ENCODE measurements at places on chromosomes 7 and 10. TPM values are rescaled to one million over a fixed set of nuclear protein-coding genes. Genes with fewer than 3 reads are reported as not detected.

DNA sequence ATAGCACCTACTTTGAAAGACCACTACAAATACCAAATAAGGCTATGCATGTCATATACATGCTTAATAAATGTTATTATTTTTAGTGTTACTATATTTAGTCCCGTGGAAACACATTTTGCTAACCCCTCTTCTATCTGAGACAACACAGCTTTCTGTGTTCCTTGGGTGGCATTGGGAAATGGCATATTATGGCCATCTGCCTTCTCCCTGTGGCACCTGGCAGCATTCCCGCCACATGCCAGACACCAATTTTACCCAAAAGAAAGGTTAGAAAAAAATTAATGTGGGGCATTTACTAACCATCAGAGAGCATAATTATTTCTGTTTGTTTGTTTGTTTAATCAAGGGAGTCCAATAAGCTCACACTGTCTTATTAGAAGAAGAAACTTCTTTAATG, 168.6 kb upstream of the ETV1 start:
- no peaks in the 10 kb centered on the region for H3K27me3 ChIP-seq
- H3K4me3 ChIP-seq, result no peak overlapping the region

The GIMAP6 gene
- under 0.01 TPM for total RNA-seq

- no peaks in the 10 kb centered on the region for H3K36me3 ChIP-seq
- no peak for DNase-seq
- no peaks in the 10 kb centered on the region for H3K27me3 ChIP-seq
- H3K27ac ChIP-seq, result no peak overlapping the region
- no peak overlapping the region for H3K4me3 ChIP-seq
Observed at GRCh38 chr10:43299579-43299978, 32.7 kb upstream of the RASGEF1A start.

- H3K27ac ChIP-seq, result no peak overlapping the region
- no peaks in the 10 kb centered on the region for H3K4me1 ChIP-seq
- no peaks in the 10 kb centered on the region for H3K36me3 ChIP-seq
- H3K4me3 ChIP-seq, result no peak overlapping the region
- peaks cover 5% of the 10 kb centered on the region for H3K27me3 ChIP-seq
- DNase-seq, result no peak
Observed at GRCh38 chr10:11687779-11688447, 54.3 kb upstream of the ECHDC3 start.

DNA sequence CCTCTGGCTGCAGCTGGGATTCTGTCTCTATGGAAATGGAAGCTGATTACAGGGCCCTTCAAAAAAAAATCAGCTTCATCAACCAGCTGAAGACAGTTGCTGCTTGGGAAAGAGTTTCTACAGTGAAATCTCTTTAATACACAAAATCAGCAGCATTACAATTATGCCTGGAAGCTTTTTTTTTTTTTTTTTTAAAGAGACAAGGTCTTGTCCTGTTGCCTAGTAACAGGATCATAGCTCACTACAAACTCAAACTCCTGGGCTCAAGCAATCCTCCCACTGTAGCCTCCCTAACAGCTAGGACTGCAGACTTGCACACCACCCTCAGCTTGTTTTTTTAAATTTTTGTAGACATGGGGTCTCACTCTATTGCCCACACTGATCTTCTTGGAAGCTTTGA, 94.5 kb downstream of the OR13A1 start:
- H3K27me3 ChIP-seq, result no peaks in the 10 kb centered on the region
- DNase-seq, result no peak
- no peak overlapping the region for H3K27ac ChIP-seq
- no peaks in the 10 kb centered on the region for H3K4me1 ChIP-seq
- H3K36me3 ChIP-seq, result no peaks in the 10 kb centered on the region
- no peak overlapping the region for H3K4me3 ChIP-seq

- H3K36me3 ChIP-seq, result peaks cover 2% of the 10 kb centered on the region
- DNase-seq, result peak; percentile 42
- peak overlapping the region; percentile 37 for H3K27ac ChIP-seq
- H3K27me3 ChIP-seq, result no peaks in the 10 kb centered on the region
- H3K4me1 ChIP-seq, result peaks cover 15% of the 10 kb centered on the region
Observed at GRCh38 chr7:136953386-136953785, 84.9 kb downstream of the CHRM2 start.

The CNPY1 gene
- not detected for total RNA-seq

GRCh38 chr10:3948843-3949242, 163.8 kb upstream of the KLF6 start:
- H3K4me1 ChIP-seq, result no peaks in the 10 kb centered on the region
- no peaks in the 10 kb centered on the region for H3K36me3 ChIP-seq
- H3K27me3 ChIP-seq, result no peaks in the 10 kb centered on the region

DNA sequence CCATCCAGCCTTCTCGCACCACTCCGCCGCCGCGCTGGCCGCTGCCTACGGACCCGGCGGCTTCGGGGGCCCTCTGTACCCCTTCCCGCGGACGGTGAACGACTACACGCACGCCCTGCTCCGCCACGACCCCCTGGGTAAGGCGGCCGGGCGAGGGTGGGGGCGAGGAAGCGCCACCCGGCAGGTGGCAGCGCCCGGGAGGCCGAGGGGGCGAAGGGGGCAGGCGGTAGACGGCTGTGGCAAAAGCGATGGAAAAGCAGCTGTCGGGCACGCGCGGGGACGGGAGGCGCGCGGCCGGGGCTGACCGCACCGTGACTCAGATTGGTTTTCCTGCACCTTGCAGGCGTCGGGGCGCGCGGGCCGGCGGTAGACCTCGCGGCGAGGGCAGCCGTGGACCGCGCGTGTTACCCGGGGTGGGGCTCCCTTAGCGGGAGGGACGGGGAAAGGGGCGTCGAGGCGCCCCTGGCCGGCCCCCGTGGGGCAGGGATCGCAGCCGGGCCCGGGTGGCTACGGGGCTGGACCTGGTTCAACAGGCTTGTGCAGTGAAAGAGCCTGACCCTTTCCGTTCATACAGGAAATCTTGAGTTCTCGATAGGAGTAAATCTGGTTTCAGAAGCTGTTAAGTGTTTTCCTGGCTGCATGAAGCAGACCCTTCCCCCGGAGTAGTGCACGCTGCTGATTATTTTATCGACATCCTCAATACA, 608 bp downstream of the HHEX start:
- H3K36me3 ChIP-seq, result no peaks in the 10 kb centered on the region
- peak overlapping the region; percentile 52 for H3K4me3 ChIP-seq
- H3K27ac ChIP-seq, result peak overlapping the region; percentile 65
- no peaks in the 10 kb centered on the region for H3K27me3 ChIP-seq

- peak overlapping the region; percentile 59 for H3K4me3 ChIP-seq
- peak overlapping the region; percentile 73 for H3K27ac ChIP-seq
- peaks cover 22% of the 10 kb centered on the region for H3K4me1 ChIP-seq
- peaks cover 21% of the 10 kb centered on the region for H3K36me3 ChIP-seq
- no peaks in the 10 kb centered on the region for H3K27me3 ChIP-seq
- DNase-seq, result no peak
Observed at GRCh38 chr7:101128040-101128834, 1.3 kb downstream of the SERPINE1 start.

Measured in fibroblast of lung (primary cell).